Activated CD4-positive, alpha-beta memory T cell treated with anti-CD3 and anti-CD28 coated beads, Interleukin-2, amount 10 ng/mL, durations not matched to agents 7 days and 5 days (primary cell): ENCODE measurements at places on chromosomes 6 and 20. TPM values are rescaled to one million over a fixed set of nuclear protein-coding genes. Genes with fewer than 3 reads are reported as not detected.

DNA sequence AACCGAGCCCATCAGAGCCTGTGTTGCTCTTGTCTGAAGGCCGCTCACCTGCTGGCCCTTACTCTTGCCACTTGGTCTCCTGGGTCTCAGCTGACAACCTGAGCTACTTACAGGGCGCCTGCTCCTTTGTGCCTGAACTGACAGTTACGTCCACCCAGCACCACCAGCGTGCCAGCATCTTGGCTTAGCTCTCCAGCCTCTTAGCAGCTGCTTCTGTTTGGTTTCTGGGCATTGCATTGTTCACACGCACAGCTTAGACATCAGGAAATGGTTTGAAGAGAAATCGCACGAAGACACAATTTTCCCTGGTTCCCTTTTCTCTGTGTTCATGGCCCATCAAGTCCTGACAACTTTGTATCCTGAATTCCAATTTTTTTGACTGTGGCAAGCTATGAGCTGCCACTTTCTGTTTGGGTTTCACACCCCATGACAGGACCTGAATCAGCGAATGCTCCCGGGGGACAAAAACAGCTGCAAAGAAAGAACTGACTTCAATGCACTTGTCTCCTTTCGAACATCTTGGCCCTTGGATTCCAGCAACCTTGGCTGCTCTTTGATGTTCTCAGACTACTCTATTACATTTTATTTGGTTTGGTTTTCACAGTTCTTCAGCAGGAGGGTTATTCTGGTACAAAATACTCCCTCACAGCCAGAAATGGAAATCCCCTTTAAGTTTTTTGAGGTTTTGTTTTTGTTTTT lies 45.2 kb upstream of the LY86 start:
- H3K27ac ChIP-seq, result no peak overlapping the region
- no peaks in the 10 kb centered on the region for H3K36me3 ChIP-seq
- DNase-seq, result no peak
- no peak overlapping the region for H3K4me3 ChIP-seq
- peaks cover 80% of the 10 kb centered on the region for H3K27me3 ChIP-seq
- peaks cover 7% of the 10 kb centered on the region for H3K4me1 ChIP-seq

- DNase-seq, result no peak
- H3K4me3 ChIP-seq, result no peak overlapping the region
- peaks cover 74% of the 10 kb centered on the region for H3K36me3 ChIP-seq
- no peaks in the 10 kb centered on the region for H3K4me1 ChIP-seq
- H3K27me3 ChIP-seq, result no peaks in the 10 kb centered on the region
Measured at GRCh38 chr20:64023361-64024140, 12.4 kb upstream of the C20orf204 start.

- H3K27ac ChIP-seq, result no peak overlapping the region
Measured at GRCh38 chr20:18754653-18755045, 58.9 kb upstream of the SCP2D1 start.

DNA sequence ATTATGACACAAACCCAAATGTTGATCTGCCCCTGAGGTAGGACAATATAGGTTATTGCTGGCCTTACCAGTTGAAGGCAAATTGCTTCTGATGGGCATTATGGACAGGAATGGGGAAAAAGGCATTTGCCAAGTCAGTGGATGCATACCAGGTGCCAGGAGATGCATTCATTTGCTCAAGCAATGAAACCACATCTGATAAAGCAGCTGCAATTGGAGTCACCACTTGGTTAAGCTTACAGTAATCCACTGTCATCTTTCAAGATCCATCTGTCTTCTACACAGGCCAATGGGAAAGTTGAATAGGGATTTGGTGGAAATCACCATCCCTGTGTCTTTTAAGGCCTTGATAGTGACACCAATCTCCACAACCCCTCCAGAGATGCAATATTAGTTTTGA lies 648.6 kb downstream of the COL12A1 start:
- H3K27me3 ChIP-seq, result no peaks in the 10 kb centered on the region
- no peaks in the 10 kb centered on the region for H3K36me3 ChIP-seq
- no peak overlapping the region for H3K27ac ChIP-seq
- no peak overlapping the region for H3K4me3 ChIP-seq
- no peak for DNase-seq

- H3K27ac ChIP-seq, result no peak overlapping the region
- H3K4me3 ChIP-seq, result no peak overlapping the region
- H3K36me3 ChIP-seq, result no peaks in the 10 kb centered on the region
Measured at GRCh38 chr20:62786157-62786556, 10.1 kb upstream of the MRGBP start.

DNA sequence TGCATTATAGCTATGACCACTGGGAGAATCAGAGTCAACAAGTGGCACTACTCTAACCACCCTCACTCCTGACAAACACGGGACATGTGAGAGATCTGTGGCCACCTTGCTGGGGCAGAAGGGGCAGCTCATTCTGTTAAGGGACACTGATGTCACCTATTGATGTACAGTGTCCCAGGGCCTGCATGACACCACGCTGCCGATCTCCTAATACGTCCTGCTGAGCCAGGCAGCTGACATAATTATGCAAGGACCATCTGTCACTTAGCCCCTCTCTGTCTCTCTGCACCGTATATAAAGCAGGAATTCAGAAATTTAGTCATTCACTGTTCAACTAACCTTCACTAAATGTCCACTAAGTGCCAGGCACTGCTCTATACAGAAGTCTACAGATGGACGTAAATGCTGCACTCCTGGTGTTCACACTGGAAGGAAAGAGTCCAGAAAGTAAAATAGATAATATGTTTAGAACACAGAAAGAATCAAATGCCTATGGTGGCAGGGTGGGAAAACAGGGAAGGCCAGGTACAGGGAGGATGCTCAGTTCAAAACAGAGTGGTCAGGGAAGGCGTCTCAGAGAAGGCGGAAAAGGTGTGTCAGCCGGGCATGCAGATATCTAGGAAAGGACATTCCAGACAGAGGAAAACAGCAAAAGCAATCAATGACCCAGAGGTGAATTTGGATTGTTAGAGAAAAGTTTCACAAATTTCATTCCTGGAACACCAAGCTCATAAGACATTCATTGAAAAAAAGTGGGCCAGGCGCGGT lies 173.8 kb downstream of the ZNF217 start:
- H3K4me1 ChIP-seq, result no peaks in the 10 kb centered on the region
- no peak for DNase-seq
- H3K36me3 ChIP-seq, result no peaks in the 10 kb centered on the region
- H3K27me3 ChIP-seq, result no peaks in the 10 kb centered on the region
- no peak overlapping the region for H3K4me3 ChIP-seq
- H3K27ac ChIP-seq, result no peak overlapping the region

DNA sequence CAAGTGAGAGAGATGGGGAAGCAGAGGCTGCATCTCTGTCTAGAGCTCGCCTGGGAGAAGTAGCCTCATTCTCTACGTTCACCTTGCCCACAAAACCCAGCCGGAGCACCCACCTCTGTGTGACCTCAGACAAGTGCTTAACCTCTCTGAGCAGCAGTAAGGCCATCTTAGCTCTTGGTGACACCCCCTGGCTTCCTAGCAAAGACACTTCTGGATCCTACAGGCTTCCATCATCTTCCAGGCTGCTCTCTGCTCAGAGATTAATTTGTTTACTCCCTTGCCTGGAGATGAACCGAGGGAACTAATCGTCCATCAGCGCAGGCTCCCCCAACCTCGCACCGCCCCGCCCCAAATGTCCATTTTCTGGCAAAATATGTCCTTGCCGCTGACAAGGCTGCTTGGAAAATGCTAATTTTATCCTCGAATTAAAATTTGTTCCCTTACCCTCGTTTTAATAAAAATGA lies 24.0 kb upstream of the CTNNBL1 start:
- no peak for DNase-seq
- peaks cover 11% of the 10 kb centered on the region for H3K27me3 ChIP-seq
- H3K36me3 ChIP-seq, result no peaks in the 10 kb centered on the region
- no peak overlapping the region for H3K27ac ChIP-seq

- no peaks in the 10 kb centered on the region for H3K36me3 ChIP-seq
- H3K4me1 ChIP-seq, result no peaks in the 10 kb centered on the region
- DNase-seq, result no peak
- H3K27me3 ChIP-seq, result no peaks in the 10 kb centered on the region
- H3K27ac ChIP-seq, result no peak overlapping the region
- H3K4me3 ChIP-seq, result no peak overlapping the region
Measured at GRCh38 chr6:64113704-64114103, 478.1 kb downstream of the PHF3 start.

DNA sequence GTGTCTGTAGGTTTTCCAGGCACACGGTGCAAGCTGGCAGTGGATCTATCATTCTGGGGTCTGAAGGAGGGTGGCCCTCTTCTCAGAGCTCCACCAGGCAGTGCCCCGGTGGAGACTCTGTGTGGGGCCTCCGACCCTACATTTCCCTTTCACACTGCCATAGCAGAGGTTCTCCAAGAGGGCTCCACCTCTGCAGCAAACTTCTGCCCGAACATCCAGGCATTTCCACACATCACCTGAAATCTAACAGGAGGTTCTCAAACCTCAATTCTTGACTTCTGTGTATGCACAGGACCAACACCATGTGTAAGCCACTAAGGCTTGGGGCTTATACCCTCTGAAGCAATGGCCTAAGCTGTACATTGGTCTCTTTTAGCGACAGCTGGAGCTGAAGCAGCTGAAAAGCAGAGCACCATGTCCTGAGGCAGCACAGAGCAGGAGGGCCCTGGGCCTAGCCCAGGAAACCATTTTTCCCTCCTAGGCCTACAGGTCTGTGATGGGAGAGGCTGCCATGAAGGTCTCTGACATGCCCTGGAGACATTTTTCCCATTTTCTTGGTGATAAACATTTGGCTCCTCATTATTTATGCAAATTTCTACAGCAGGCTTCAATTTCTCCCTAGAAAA lies 253.3 kb downstream of the ERMARD start:
- H3K27me3 ChIP-seq, result peaks cover 2% of the 10 kb centered on the region
- H3K4me1 ChIP-seq, result no peaks in the 10 kb centered on the region
- peak; percentile 4 for DNase-seq
- no peak overlapping the region for H3K27ac ChIP-seq
- peaks cover 5% of the 10 kb centered on the region for H3K36me3 ChIP-seq
- H3K4me3 ChIP-seq, result no peak overlapping the region

CRIP3 gene
- 0.88 TPM for total RNA-seq
